ENCODE measurements at places on chromosomes 6 and 20.

GRCh38 chr20:40980106-40980827, 48.4 kb upstream of the TOP1 start:
- no peak for DNase-seq

- DNase-seq = no peak
Observed at GRCh38 chr6:169958510-169958909, 207.1 kb downstream of the ERMARD start.

DNA sequence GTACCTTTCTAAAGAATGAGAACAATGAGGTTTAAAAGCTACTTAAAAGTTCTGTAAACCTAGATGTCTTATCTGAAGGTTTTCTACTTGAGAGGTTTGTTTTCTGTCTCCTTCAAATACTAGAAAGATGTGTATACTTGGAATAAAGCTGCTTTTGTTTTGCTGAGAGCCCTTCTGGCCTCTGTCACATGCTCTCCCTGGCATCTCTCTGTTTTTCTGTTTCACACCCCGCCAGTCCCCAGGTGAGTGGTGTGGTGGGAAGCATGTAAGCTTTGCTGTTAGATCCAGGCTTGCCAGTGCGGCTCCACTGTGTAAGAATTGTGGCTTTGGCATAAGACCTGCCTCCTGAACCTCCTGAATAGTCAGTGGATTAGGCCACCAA, 56.8 kb downstream of the SNX9 start:
- DNase-seq = no peak

DNA sequence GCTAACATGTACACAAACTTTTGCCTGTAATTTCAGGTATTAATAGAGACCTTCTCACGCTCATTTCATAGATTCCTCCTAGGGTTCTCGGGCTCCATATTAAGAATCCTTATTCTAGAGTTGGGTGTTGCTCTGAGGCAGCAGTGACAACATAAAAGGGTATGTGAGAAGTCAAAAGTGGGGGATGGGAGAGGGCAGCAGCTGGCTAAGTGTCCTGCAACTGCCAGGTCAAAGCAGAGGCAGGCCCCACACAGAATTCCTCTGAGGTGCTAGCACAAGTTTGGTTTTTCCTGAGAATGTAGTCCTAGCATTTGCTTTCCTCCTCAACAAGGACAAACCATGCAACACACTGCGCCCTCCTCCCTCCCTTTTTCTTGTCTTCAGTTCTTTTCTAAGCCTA, 4.6 kb downstream of the NSFL1C start:
- DNase-seq = no peak

GRCh38 chr20:45358282-45359068, 4.5 kb upstream of the SYS1 start:
- DNase-seq = no peak

Measured in stimulated activated CD4-positive, alpha-beta T cell treated with anti-CD3 and anti-CD28 coated beads, Interleukin-4, amount 100 ng/mL, for 24 hours (primary cell).